ENCODE measurements at places on chromosomes 7 and 10. TPM values are rescaled to one million over a fixed set of nuclear protein-coding genes. Genes with fewer than 3 reads are reported as not detected.

GRCh38 chr7:68682910-68683309 lies 915.4 kb upstream of the AUTS2 start:
- DNase-seq: no peak

The AMZ1 gene
- not detected for total RNA-seq

The NPSR1 gene
- total RNA-seq: not detected

- no peak for DNase-seq
Measured at GRCh38 chr10:47104786-47105385, 193.7 kb downstream of the PTPN20 start.
